ENCODE measurements at places on chromosomes 12 and 14.

- no peak for DNase-seq
Measured at GRCh38 chr14:91946622-91947474, 646 bp downstream of the FBLN5 start.

DNA sequence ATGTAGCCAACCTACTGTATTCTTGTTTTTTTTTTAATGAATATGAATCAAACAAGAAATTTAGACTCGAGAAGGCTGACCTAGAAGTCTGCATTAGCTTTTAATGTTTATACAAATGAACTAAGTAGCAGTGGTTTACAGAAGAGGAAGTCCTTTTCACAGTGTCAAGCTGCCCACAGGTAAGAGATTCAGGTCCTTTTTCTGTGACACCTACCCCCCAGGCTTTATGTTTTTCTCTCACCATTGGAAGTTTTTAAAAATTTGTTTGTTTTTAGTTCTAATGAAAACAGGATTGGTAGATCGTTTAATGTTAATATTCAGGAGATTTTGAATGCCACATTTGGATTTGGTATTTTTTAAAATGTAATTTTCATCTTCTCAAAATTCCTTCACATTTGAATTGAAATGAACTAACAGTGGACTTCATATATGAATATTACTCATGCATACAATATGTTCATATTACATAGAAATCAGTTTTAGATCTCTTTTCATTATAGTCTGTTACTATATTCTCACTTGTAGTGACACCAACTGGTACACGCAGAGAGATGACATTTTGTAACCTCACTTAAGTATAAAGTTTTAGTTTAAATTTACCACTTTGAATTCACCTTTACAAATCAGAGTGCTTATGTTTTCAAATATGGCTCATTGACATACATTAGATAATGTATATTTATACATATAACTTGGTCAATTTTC lies 29.7 kb downstream of the ATF7IP start:
- no peak for DNase-seq

GRCh38 chr12:119136811-119137410 lies 41.8 kb upstream of the HSPB8 start:
- no peak for DNase-seq

- no peak for DNase-seq
Measured at GRCh38 chr14:44700184-44700583, 193.1 kb upstream of the FSCB start.
